Activated CD4-positive, alpha-beta memory T cell treated with anti-CD3 and anti-CD28 coated beads, Interleukin-2, amount 10 ng/mL, durations not matched to agents 7 days and 5 days (primary cell): ENCODE measurements at places on chromosomes 5 and 9.

DNA sequence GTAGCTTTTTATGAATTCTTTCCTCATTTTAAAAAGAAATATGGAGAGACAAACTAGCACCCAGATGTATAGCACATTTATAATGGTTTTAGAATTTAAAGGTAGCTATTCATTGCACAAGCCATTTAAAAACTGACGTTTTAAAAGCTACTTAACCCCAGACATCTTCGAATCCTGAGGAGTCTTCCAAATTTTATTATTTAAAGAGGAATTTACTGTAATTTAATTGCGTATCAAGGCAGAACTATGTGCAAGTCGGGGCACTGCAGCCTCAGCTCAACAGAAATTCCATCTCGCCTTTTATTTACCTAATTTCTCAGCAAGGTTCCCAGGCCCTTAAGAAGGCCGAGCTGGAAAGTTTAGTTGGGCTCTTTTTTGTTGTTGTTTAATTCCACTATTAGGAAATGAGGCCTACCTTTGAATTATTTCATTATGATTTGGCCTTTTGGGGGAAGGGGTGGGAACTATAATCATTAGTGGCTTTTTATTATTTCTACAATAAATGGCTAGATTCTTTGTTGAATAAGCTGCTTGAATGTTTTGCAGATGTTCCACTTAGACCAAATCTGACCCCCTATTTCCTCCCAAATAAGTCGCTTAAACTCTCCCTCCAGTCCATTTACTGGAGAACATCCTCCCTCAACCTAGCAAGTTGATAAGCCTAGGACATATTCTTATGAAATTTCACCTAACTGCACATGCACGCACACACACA is 20.2 kb downstream of the NR2F1 start:
- DNase-seq, result no peak

DNA sequence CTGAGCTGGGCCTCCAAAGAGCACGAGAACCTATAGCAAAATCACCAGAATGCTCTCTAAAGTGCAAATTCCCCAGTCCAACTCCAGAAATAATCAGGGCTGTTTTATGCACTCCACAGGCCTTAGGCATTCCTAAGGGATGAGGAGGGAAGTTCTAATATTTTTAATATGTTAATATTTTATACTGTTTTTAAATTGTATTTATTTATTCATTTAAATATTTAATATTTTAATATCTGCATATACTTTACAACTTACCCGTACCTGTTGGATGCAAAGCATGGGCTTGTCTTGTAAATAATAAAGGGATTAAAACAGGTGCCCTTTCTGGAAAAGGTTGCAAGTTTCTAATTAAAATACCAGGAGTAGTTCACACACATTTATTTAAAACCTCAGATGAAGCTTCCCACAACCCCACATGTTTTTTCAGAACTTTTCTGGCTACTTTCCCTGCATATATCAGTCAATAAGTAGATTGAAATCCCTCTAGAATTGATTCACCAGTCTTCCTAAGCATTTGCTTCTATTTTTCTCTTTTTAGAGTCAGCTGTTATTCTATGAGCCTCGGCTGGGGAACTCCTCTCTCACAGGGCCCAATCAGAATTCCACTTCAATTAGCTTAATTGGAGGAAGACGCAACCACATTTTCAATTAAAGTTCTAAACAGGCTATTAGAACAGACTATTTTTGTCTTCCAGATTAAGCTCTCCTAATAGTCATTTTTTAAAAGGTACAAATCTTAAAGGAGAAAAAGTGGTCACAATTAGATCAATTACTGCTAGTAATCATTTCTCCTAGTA is 140.8 kb downstream of the CDH6 start:
- no peak for DNase-seq

DNA sequence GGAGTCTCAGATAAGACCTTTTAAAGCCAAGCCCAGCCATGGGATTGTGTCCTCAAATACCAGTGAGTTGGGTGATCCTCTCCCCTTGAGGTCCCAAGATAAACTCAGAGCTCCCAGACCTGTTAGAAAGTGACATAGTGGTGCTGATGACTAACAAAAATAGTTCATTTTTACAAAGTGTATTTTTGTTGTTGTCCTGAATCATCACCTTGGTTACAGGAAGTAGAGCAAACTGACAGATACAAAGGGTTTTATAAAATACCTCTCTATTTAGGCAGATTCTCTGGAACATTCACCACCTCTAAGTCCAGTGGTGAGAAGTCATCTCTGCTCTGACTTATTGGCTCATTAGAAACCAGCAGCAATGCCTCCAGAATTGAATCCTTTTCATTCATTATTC is 259.3 kb downstream of the CEMIP2 start:
- DNase-seq, result no peak

GRCh38 chr9:16652582-16652981 is 217.9 kb downstream of the BNC2 start:
- DNase-seq, result no peak

- DNase-seq, result no peak
Observed at GRCh38 chr5:111058064-111058463, 13.4 kb upstream of the TSLP start.

GRCh38 chr5:15495026-15495425 is 5.0 kb upstream of the FBXL7 start:
- DNase-seq, result no peak
